HepG2 (cell line): ENCODE measurements at places on chromosomes 1 and 21. TPM values are rescaled to one million over a fixed set of nuclear protein-coding genes. Genes with fewer than 3 reads are reported as not detected.

GRCh38 chr21:42200906-42201614, 17.9 kb upstream of the ABCG1 start:
- no peak for DNase-seq

GRCh38 chr1:28135371-28136168, 40.9 kb downstream of the PTAFR start:
- DNase-seq: no peak

CCT8 gene
- 87.0 and 127 TPM in 2 replicates for polyA plus RNA-seq

GRCh38 chr21:33332143-33332542, 7.4 kb downstream of the IFNAR1 start:
- no peak for DNase-seq

DNA sequence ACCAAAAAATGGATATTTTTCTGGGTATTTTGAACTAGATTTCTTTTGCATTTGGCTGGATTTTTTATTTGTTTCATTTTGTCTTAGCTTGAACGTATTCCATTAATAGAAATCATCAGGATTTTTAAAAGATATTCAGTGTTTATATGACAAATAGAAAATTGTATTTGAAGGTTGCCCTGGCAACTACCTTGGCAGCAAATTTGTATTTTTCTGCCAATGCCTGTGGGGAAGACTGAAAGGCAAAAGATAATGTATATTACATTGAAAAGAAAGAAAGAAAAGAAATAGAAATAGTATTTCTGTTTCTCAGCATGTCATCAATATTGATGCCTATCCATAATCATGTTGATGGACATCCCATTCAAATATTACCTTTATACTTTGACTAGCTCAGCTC, 16.8 kb downstream of the VCAM1 start:
- no peak for DNase-seq

- DNase-seq: no peak
These were observed 7.5 kb downstream of the RNF223 start for GRCh38 chr1:1066403-1067283.

GRCh38 chr1:54487571-54488050, 60.4 kb upstream of the ACOT11 start:
- DNase-seq: no peak

DNA sequence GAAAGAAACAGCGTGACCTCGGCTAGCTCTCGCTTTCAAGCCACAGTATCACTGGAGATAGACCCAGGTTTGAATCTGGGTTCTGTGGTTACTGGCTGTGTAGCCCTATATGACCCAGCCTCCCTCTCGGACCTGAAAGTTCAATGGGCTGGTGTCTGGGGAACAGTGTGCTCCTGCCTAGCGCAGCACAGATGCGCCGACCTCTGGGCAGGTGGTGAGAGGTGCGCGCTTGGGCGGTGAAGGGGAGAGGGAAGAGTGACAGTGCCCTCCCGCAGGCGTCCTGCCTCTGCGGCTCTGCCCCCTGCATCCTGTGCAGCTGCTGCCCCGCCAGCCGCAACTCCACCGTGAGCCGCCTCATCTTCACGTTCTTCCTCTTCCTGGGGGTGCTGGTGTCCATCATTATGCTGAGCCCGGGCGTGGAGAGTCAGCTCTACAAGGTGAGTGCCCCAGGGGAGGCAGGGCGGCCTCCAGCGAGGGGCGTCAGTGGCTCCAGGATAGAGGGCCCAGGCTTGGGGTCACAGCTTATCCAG, 10.5 kb downstream of the SERINC2 start:
- DNase-seq: no peak

MIGA1 gene
- 3.4 and 3.8 TPM in 2 replicates for polyA plus RNA-seq

CCDC190 gene
- not detected in 2 replicates for polyA plus RNA-seq

SELP gene
- 0.11 TPM in 1 of 2 replicates, not detected in the other for polyA plus RNA-seq

SPRR2B gene
- not detected in 2 replicates for polyA plus RNA-seq

ZNF644 gene
- polyA plus RNA-seq: 13.5 and 17.7 TPM in 2 replicates
